ENCODE measurements at places on chromosomes 3 and 15.

DNA sequence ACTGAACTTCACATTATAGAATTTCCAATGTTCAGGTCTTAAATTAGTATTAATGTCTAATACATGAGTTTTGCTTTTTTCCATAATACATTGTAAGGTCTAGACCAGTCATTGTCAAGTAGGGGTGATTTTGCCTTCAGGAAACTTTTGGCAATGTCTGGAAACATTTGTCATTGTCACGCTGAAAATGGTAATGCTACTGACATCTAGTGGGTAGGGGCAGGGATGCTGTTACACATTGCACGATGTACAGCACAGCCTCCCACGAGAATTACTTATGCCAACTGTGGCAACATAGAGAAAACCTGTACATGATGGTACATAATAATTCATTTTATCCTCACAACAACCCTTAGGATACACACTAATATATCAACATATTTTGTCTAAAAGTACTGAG, 384.1 kb downstream of the CADM2 start:
- DNase-seq, result no peak

- peak; percentile 57 for DNase-seq
Observed at GRCh38 chr15:66907826-66908743, 157.3 kb upstream of the SMAD3 start.

DNA sequence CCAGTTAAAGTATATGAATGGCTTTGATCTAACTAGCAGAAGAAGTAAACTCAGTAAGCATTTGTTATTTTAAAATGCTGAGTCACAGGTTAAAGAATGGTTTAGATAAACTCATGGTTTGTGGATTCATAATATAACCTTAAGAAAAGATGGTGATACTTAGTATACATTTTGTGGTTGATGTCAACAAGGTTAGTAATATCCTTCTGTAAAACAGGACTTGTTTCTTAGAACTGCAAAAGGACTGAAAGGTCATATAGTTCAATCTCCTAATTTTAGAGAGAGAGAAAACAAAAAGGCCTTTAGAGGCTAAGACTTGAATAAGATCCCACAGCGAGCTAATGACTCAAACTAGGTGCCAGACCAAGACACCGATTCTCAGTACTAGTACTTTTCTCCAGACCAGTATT, 50.0 kb downstream of the STRIT1 start:
- DNase-seq, result no peak

DNA sequence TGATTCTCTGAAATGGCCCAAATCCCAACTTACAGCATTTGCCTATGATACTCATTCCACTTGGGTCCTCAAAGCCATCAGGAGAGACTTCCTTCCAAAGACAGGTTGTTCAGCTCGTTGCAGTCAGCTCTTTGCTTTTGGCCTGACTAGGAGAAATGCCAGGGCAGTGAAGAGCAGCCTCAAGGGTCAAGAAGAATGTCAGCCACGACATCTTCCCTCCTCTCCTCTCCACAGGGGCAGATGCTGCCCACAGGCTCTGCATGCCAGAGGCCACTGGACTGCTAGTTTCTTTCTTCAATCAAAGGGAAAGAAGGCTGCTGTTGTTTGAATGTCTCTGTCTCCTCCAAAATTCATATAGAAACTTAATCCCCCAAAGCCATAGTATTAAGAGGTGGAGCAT, 201.7 kb upstream of the PFN2 start:
- no peak for DNase-seq

DNA sequence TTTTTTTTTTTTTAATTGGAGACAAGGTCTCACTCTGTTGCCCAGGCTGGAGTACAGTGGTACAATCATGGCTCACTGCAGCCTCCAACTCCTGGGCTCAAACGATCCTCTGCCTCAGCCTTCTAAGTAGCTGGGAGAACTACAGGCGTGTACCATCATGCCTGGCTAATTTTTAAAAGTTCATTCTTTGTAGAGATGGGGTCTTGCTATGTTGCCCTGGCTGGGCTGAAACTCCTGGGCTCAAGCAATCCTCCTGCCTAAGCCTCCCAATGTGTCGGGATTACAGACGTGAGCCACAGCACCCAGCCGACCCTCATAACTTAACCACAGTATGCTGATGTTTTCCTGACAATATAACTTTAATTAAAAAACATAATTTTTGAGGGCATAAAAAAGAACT, 24.3 kb downstream of the IL17RD start:
- no peak for DNase-seq

- no peak for DNase-seq
Observed at GRCh38 chr15:92200891-92201290, 192.8 kb upstream of the ST8SIA2 start.

GRCh38 chr3:192261135-192261534, 466.2 kb downstream of the FGF12 start:
- DNase-seq, result no peak

DNA sequence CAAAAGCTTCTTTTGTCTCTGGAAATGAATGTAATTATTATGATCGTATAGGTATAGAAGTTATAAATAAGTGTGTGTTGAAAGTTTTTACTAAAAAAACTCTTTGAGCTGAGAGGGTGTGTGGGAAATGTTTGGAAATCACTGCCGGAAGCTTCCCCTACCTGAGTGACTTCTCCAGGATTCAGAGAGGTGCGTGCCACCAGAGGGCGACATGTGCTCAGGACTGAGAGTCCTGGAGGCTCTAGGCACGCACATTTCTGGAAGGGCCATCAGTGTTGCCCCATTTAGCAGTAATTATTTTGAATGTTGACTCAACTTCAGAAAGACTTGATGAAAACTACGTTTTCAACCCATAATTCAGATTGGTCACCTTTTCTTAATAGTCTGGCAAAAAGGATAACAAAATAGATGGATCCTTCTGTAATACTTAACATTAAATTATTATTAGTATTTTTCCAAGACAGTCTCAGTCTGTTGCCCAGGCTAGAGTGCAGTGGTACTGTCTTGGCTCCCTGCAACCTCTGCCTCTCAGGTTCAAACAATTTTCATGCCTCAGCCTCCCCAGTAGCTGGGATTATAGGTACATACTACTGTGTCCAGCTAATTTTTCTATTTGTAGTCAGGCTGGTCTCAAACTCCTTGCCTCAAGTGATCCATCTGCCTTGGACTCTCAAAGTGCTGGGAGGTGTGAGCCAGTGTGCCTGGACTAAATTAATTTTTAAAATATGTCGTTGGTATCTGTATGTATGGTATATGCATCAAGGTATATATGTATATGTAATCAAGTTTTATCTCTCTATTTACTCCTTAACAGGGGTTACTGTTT, 34.5 kb downstream of the GPR171 start:
- peak; percentile 69 for DNase-seq

Data from CD4-positive, alpha-beta T cell treated with Interleukin-15 for 1 hour (primary cell).